HFFc6 (cell line): ENCODE measurements at places on chromosomes 2 and 18. TPM values are rescaled to one million over a fixed set of nuclear protein-coding genes. Genes with fewer than 3 reads are reported as not detected.

GRCh38 chr2:219562049-219563020 lies 9.0 kb downstream of the OBSL1 start:
- DNase-seq, result no peak

- no peak for DNase-seq
Measured at GRCh38 chr2:238320648-238321281, 447 bp downstream of the TRAF3IP1 start.

DNA sequence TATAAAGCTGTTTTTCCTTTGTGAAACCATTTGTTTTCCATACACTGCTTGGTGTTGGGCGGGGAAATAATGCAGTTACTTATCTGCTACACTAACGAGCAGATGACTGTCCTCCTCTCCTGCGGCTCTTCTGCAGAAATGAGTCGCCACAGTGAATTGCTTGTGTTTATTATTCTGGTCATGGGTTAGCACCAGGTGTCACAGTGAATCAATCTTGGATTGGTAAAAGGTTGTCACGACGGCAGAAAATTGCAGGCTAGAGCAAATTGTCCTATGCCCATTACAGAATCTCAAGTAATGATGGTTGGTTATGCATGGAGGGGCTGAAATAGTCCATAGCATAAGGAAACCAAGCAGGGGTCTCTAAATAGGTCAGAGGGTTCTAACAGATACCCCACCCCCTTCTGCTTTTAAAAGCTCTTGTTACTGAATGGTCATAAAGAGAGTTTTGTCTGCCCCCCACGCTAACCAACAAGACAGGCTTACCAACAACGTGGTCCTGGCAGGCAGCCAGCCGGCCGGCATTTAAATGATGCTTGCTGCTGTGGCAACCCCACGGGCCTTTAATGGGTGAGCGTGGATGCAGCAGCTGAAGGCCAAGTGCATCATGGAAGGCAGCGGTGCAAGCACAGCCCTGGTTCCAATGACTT lies 29.5 kb downstream of the RAB31 start:
- DNase-seq, result peak; percentile 34

- peak; percentile 82 for DNase-seq
Measured at GRCh38 chr2:188303363-188304031, 11.8 kb downstream of the GULP1 start.

- no peak for DNase-seq
Measured at GRCh38 chr2:15788830-15789229, 151.5 kb upstream of the MYCN start.

DNA sequence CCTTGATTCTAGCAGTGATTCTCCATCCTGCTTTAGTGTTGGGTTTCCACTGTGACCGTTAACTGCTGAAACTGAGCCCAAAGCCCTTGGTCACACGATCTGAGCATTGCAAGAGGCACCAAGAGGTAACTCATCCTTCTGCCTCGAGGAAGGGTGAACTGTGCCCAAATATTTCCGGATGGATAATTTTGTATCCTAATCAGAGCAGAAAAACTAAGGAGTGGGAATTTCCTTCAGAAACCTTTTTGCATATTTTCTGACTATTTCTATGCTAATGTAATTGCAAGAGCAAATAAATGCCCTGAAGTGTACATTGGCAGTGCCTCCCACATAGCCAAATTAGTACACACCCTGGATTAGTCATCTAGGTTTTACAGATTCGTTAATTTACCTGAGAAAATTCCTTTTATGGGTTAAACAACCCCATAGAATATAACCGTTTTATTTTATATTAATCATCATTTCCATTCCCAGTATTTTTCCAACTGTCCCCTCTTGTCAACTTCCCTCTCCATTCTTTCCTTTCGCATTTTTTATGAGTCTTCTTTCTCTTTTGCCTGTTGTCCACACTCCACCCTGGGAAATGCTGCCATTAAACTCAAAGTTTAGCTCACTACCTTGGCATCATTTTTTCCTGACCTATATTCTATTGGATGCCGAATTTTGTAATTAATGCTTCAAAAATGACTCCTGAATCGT lies 31.7 kb upstream of the COBLL1 start:
- DNase-seq, result no peak

- DNase-seq, result no peak
Measured at GRCh38 chr18:79405019-79405780, 9.5 kb downstream of the NFATC1 start.

GRCh38 chr2:168583064-168583709 lies 127.1 kb downstream of the CERS6 start:
- no peak for DNase-seq

DNA sequence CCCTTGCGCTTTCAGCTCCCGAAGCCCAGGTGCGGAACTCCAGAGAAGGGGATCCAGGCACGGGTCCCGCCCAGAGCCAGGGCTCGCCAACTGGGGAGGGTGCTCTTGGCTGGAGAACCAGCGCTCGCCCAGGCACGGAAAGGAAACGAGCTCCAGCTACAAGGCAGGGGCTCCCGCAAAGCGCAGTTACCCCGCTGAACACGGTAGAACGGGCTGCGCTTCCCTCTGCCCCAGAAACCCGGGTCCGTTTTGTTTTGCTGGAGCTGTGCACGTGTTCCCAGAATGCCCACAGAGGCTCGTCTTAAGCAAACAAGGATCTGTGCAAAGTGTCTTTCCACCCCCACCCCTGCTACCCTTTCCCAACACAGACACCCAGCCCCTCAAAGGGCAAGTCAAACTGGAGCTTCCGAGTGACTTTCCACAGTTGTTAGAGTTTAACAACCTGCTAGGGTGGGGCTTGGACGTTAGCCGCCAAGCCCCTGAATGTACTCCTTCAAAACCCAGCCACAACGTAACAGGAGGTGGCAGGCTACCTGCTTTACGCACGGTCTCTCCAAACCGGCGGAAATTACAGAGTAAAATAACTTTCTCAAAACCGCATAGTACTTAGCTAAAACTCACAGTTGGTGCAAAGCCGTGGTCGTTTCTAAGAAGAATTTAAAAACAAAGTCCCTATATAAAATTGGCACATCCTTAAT lies 775 bp downstream of the RNF125 start:
- no peak for DNase-seq

DNA sequence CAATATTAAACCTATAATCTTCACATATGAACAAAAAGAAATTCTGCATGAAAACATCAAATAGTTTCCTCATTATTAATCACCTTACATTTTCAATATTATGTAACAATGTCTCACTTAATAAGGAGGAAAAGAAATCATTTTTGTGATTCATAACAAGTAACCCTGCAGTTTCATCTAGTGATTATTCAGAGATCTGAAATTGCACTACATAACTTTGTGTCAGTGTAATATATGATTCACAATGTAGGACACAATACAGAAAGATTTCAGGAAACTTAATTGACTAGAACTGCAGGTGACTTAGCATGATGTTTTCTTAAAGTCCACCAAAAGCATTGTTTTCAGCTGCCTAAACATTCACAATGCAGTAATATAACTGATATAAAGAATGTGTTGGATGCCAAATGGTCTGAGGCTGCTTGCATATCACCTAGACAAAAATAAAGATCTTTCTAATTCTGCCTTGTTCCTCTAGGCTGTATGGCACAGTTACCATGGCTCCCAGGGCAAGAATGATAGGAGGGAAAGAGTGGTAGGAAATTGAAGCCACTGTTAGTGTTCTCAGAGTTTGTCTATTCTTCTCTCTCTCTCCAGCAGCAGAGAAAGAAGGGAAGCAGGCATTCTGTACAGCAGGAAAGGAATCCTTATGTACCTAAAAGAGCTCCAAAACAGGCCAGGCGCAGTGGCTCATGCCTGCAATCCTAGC lies 366.6 kb downstream of the FSIP2 start:
- DNase-seq, result no peak

DNA sequence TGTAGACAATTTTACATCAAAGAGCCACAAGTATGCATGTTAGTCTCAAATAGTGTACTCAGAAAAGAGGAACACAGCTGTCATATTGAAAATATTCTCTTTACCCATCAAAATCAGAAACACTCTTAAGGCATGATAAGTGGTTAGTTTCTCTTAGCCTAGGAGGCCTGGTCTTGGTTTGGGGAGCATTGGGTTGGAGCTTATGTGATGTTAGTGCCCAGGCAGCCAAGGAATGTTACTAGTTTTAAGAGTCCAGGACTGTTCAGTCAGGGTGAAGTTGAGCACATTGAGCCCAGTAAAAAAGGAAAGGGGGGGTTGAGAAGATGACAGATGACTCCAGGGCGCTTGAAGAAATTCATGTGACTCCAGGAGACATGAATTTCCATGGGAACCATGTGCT lies 340.6 kb downstream of the HRH4 start:
- no peak for DNase-seq

DNA sequence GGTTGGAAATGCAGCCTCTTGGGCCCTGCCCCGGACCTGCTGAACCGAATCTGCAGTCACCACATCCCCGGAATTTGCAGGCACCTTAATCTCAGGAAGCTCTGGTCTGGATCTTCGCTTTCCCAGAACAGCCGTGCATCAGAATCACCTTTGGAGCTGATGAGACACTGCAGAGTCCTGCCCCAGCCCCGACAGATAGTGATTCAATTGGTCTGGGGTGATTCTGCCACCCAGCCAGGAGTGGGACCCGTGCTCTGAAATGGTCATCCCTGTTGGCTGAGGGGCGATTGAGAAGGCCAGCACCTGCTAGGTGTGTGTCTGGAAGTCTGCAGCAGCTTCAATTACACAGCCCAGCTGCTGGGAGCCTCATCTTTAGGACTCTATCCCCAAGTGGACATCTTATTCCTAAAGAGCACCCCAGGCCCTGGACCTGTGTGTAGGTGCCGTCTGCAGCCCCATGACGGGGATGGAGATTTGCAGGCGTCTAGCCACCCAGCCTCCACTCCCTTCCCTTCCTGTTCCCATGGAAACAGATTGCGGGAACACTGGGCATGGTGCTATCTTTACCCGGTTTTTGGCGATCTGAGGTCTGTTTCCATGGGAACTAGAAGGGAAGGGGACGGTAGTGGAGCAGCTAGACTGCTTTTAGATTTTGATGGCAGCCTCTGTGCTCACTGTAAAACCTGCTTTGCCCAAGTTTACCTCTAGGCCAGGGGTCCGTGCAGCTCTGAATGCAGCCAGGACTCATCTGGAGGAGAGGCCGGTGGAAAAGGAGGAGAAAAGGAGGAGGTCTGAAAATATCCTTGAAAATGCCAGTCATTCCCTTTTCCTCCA lies 156.1 kb downstream of the LDLRAD4 start:
- no peak for DNase-seq

DNA sequence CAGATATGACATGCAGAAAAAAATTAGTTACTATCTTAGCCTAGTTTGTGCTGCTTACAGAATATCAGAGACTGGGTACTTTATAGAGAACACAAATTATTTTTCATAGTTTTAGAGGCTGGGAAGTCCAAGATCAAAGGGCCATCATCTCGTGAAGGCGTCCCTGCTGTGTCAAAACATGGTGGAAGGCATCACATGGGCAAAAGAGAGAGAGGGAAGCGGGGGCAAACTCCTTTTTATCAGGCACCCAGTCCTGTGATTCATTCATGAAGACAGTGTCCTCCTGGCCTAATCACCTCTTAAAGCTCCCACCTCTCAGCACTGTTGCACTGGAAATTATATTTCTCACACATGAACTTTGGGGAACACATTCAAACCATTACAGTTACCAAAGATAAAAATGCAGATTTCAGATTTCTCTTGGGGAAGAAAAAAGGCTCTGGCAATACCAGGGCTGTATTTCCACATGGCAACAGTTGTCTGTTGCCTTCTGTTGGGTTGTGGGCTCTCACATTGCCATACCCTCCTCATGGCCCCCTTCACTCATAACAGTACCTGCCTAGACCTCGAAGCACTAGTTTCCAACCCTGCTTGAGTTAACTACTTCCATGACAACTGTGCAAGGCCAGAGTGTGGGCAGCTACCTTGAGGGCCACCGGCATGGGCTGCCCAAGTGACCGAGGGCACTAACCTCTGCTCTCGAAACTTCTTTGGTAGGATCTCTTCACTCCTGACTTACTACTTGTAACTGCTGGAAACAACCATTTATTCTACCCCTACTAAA lies 2.7 kb upstream of the ACTR3 start:
- DNase-seq, result no peak

- DNase-seq, result no peak
Measured at GRCh38 chr2:11814979-11815510, 68.6 kb downstream of the LPIN1 start.

- DNase-seq, result no peak
Measured at GRCh38 chr2:216420367-216421101, 8.2 kb downstream of the SMARCAL1 start.

- DNase-seq, result no peak
Measured at GRCh38 chr2:53752385-53752784, 15.2 kb upstream of the CHAC2 start.

DNA sequence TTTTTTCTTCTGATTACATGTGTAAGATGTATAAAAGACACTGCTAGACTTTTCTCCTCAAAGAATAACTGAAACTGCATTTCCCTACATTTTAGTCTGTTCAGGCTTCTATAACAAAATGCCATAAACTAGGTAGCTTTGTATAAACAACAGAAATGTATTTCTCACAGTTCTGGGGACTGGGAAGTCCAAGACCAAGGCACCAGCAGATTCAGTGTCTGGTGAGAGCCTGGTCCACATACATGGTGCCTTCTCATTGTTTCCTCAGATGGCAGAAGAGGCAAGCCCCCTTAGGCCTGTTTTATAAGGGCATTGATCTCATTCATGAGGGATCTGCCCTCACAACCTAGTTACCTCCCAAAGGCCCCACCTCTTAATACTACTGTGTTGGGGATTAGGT lies 71.5 kb downstream of the MAPRE2 start:
- DNase-seq, result no peak

DNA sequence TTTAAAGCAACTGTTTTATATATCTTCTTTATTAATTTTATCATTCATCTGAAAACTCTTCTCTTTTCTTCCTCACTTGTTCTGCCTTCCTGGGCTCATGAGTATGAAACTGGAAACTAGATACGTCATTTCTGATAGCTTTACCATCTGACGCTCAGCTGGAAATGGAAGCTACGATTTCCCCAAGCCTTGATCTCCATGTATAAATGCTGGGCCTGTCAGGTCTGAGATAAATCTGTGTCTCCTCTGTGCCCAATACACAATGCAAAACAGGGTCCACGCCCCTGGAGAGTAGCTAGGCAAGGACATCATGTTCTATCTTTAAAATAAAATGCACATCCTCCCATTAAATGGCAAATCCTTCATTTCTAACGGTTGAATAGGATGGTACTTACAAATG lies 238.4 kb downstream of the AFF3 start:
- DNase-seq, result no peak

Gene TUBA3E
- total RNA-seq, result not detected in 3 replicates

Gene UBE2E3
- total RNA-seq, result 103 to 117 TPM (median 116 TPM) in 3 replicates

Gene GAREM1
- total RNA-seq, result 0.09 and 0.21 TPM in 2 replicates

Gene ALPI
- total RNA-seq, result not detected in 3 replicates

Gene COL3A1
- 349 to 559 TPM (median 545 TPM) in 3 replicates for total RNA-seq

Gene RABL2A
- 5.2 to 5.3 TPM (median 5.2 TPM) in 3 replicates for total RNA-seq

Gene UGT1A4
- total RNA-seq, result not detected in 3 replicates

Gene PKDCC
- total RNA-seq, result not detected in 3 replicates

Gene PTPRN
- total RNA-seq, result 5.2 to 12.5 TPM (median 6.7 TPM) in 3 replicates

Gene ERBB4
- not detected in 2 replicates for total RNA-seq

Gene LIMS3
- 0.20 to 0.87 TPM in 2 of 3 replicates, not detected in the other for total RNA-seq

Gene AMER3
- not detected in 3 replicates for total RNA-seq

Gene MYO1B
- 231 to 259 TPM (median 248 TPM) in 3 replicates for total RNA-seq

Gene IL36RN
- total RNA-seq, result not detected in 3 replicates

Gene LRRTM4
- not detected in 3 replicates for total RNA-seq
